Peyer's patch (tissue), 4 donors: ENCODE measurements at places on chromosomes 3 and 15. TPM values are rescaled to one million over a fixed set of nuclear protein-coding genes. Genes with fewer than 3 reads are reported as not detected.
A peak's percentile ranks its signal among the peaks of the same experiment; 100 is the strongest.

ITIH1 gene
- total RNA-seq, result not detected

DNA sequence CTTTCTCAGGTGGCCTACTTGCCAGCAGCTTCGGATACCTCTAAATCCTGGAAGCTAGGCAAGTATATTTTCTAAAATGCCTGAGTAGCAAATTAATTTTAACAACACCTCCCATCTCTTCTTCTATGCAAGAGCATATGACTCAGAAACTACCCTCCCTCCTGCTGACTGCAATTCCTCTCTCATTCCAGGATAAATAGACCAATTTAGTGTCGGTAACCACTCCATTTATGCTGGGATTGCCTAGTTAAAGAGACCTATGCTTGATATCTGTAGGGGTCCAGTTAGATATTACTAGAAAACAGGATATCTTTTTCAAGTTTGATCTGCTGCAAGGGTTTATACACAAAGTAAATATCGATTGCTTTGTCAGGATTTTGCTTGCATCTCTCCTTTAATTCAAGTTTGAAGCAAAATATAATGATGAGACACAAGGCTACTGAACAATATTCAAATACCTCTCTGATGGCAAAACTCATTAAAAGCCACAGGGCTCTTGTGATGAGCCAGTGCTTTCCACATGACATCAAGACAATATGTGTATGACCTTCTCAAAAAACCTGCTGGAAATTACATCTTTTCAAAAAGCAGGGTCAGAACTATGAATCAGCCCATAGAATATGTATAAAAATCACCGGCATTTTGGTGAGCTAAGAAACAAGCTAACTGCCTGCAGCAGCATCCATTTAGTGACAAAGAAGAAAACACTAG is 491.6 kb upstream of the NECTIN3 start:
- no peaks in the 10 kb centered on the region for H3K27me3 ChIP-seq
- no peaks in the 10 kb centered on the region for H3K36me3 ChIP-seq
- no peaks in the 10 kb centered on the region for H3K4me1 ChIP-seq
- no peak for DNase-seq
- no peak overlapping the region for H3K27ac ChIP-seq
- H3K4me3 ChIP-seq, result no peak overlapping the region

GRCh38 chr15:70604666-70605315 is 158.6 kb downstream of the UACA start:
- H3K27ac ChIP-seq, result no peak overlapping the region
- H3K4me1 ChIP-seq, result no peaks in the 10 kb centered on the region

GRCh38 chr15:87582169-87582568 is 674.4 kb downstream of the NTRK3 start:
- DNase-seq, result no peak
- no peak overlapping the region for H3K27ac ChIP-seq
- H3K27me3 ChIP-seq, result no peaks in the 10 kb centered on the region
- H3K4me3 ChIP-seq, result no peak overlapping the region
- no peaks in the 10 kb centered on the region for H3K4me1 ChIP-seq

GRCh38 chr15:66611257-66612053 is 45.7 kb upstream of the LCTL start:
- no peak for DNase-seq
- no peak overlapping the region for H3K27ac ChIP-seq
- H3K27me3 ChIP-seq, result no peaks in the 10 kb centered on the region
- no peaks in the 10 kb centered on the region for H3K4me1 ChIP-seq
- no peaks in the 10 kb centered on the region for H3K36me3 ChIP-seq
- H3K4me3 ChIP-seq, result no peak overlapping the region

CCR5 gene
- total RNA-seq, result 1.6 TPM

DNA sequence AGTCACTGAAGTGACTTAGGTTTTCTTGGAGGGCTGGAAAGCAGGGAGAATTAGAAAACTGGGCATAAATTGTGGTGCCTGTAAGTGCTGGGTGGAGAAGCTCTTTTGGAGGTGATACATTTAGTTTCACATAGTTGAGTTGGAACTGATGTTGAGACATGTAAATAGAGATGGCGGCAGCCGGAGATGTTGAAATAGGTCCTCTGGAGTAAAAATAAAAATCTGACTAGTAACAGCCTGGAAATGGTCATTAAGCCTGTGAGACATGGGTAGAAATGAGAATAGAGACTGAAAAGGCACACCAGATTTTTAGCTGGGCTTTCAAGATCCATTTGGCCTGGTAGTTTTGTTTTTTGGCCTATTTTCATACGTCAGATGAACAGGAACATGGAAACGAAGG is 2.9 kb upstream of the NIT2 start:
- peaks cover 8% of the 10 kb centered on the region for H3K36me3 ChIP-seq
- no peak for DNase-seq
- H3K4me3 ChIP-seq, result no peak overlapping the region
- H3K27me3 ChIP-seq, result no peaks in the 10 kb centered on the region
- peaks cover 9% of the 10 kb centered on the region for H3K4me1 ChIP-seq
- H3K27ac ChIP-seq, result no peak overlapping the region

DNA sequence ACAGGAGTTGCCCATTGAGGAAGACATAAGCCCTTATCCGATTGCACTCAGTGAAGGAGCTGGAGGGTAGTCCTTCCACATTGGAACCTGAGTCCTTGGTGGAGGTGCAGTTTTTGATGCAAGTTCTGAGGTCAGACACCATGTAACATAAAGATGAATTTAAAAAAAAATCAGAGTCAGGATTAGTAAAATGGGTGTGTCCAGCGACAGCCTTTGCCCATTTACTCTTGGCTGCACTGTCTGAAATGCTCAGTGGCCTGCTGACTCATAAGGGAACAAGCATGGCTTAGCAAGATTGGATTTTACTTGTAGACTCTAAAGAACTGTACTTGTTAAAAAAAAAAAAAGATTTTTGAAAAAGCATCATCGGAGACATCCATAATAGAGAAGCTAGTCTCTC is 241.1 kb upstream of the TOPAZ1 start:
- H3K4me3 ChIP-seq, result no peak overlapping the region
- peaks cover 15% of the 10 kb centered on the region for H3K4me1 ChIP-seq
- H3K27ac ChIP-seq, result no peak overlapping the region
- peaks cover 43% of the 10 kb centered on the region for H3K27me3 ChIP-seq
- no peak for DNase-seq

DUOXA2 gene
- total RNA-seq, result not detected

GRCh38 chr3:73080216-73080966 is 18.9 kb downstream of the EBLN2 start:
- no peaks in the 10 kb centered on the region for H3K4me1 ChIP-seq
- no peak overlapping the region for H3K27ac ChIP-seq
- no peaks in the 10 kb centered on the region for H3K36me3 ChIP-seq
- H3K27me3 ChIP-seq, result no peaks in the 10 kb centered on the region

DNA sequence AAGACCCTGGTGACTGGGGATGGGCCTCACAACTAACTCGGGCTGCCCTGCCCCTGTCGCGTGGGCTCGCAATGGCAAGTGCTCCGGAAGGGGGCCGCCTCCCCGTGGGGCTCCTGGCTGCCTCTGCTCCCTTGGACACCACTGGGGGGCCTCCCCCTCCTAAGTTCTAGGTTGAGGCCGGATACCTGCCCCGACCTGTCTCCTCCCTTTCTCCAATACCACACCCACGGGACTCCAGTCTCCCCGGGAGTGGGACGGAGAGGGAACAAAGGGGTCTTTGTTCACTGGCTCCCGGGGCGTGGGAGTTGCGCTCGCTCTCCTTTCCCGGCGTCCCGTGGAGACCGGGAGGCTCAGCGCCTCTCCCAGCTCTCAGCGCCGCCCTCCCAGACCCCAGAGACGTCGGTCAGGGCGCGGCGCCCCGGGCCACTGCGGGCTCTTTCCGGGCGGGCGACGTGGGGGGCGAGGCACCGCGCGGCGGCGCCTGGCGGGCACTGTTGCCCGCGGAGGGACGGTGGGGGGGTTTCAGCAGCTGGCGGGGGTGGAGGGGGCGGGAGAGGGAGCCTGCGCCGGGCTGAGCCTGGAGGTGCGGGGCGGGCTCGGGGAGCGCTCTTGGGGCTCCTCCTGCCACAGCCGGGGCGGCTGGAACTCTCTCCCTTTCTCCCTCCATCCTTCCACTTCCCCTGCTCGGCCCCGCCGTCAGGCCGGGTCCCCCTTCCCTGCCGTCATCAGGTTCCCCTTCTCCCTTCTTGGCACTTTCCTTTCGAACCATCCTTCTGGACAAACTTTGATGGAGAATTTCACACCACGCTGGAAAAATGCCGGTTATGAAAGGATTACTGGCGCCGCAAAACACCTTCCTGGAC is at the start of gene KCNH8:
Gene KCNH8, plus strand, starts transcription at position 606 of the 863 bp plus-strand sequence. Its CDS starts 210 bp downstream, at position 816.
- peak within 1 kb of the TSS; percentile 59 for H3K27ac ChIP-seq
- H3K36me3 ChIP-seq, result no peaks in the 10 kb centered on the region
- no peaks in the 10 kb centered on the region for H3K4me1 ChIP-seq
- peak within 1 kb of the TSS; percentile 64 for H3K4me3 ChIP-seq
- peak; percentile 60 for DNase-seq

PLA1A gene
- total RNA-seq, result 0.85 TPM

GRCh38 chr3:108588601-108589000 is 637 bp downstream of the CIP2A start:
- peak overlapping the region; percentile 68 for H3K4me3 ChIP-seq
- no peaks in the 10 kb centered on the region for H3K36me3 ChIP-seq
- no peaks in the 10 kb centered on the region for H3K4me1 ChIP-seq

LRRC34 gene
- total RNA-seq, result 0.35 TPM

DNA sequence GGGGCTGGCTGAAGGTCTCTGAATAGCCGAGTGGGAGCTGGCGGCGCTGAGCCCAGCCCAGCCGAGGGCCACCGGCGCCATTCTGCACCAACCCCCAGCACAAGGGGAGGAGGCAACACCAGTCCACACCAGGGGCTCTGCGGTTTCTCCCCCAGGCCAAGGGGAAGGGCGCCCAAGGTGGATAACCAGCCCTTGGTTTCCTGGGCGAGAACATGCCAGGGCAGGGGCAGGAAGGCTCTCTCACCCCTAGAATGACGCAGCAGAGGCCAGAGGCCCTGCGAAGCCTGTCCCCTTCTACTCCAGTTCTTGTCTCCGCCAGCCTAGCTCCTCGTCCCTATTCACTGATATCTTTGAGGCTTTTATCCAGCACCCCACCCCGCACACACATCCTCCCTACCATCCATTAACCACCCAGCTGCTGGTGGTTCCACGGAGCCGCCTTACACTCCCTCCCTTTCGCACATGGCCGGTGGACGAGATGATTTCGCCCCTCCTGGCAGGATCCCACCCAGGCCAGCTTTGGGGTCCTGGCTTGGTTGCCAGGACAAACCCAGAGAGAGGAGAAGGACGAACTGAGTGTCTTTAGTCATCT is 1.3 kb downstream of the RBPMS2 start:
- no peaks in the 10 kb centered on the region for H3K27me3 ChIP-seq
- H3K4me1 ChIP-seq, result no peaks in the 10 kb centered on the region
- no peak for DNase-seq
- peak overlapping the region; percentile 89 for H3K27ac ChIP-seq

GRCh38 chr3:9934235-9934621 is 594 bp downstream of the CRELD1 start:
- peak overlapping the region; percentile 93 for H3K27ac ChIP-seq
- H3K4me3 ChIP-seq, result peak overlapping the region; percentile 79
- peak; percentile 40 for DNase-seq
- no peaks in the 10 kb centered on the region for H3K27me3 ChIP-seq
- peaks cover 21% of the 10 kb centered on the region for H3K36me3 ChIP-seq

GRCh38 chr3:142117056-142117851 is 32.1 kb downstream of the TFDP2 start:
- DNase-seq, result no peak
- no peaks in the 10 kb centered on the region for H3K27me3 ChIP-seq
- H3K4me3 ChIP-seq, result no peak overlapping the region
- H3K27ac ChIP-seq, result no peak overlapping the region
- H3K4me1 ChIP-seq, result no peaks in the 10 kb centered on the region

DNA sequence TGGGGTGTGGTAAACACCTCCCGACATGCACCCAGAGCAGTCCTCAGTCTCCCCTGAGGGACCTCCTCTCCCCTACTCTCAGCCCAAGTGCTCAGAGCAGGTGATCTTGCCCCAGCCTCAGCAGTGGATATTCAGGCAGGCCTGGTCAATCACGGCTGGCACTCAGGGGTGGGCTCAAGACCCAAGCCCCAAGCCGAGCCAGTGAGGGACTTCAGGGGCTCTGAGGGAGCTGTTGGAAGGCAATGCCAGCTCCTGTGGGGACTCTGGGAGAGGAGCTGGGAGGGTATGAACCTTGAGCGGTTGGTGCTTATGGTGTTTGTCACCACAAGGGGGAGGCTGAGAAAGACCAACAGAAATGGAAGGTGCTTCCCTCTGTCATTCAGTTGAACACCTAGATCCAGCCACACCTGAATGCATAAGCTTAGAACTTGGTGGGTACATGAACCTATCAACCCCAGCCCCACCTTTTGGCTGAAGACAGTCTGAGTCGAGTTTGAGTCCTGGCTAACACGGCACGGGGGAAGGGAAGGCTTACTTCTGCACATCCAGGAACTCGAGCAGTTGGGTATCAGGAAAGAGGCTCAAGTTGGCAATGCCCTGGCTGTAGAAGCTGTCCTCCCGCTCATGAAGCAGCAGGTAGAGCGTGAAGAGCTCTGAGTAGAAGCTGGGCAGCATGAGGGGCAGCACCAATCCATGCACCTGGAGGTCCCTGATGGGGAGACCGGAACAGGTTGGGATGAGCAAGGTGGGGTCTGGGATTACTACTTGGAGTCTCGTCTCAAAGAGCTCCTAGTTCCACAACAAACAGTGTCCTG is 19.2 kb downstream of the ALS2CL start:
- no peaks in the 10 kb centered on the region for H3K4me1 ChIP-seq
- H3K27ac ChIP-seq, result no peak overlapping the region
- DNase-seq, result peak; percentile 19
- no peak overlapping the region for H3K4me3 ChIP-seq

DNA sequence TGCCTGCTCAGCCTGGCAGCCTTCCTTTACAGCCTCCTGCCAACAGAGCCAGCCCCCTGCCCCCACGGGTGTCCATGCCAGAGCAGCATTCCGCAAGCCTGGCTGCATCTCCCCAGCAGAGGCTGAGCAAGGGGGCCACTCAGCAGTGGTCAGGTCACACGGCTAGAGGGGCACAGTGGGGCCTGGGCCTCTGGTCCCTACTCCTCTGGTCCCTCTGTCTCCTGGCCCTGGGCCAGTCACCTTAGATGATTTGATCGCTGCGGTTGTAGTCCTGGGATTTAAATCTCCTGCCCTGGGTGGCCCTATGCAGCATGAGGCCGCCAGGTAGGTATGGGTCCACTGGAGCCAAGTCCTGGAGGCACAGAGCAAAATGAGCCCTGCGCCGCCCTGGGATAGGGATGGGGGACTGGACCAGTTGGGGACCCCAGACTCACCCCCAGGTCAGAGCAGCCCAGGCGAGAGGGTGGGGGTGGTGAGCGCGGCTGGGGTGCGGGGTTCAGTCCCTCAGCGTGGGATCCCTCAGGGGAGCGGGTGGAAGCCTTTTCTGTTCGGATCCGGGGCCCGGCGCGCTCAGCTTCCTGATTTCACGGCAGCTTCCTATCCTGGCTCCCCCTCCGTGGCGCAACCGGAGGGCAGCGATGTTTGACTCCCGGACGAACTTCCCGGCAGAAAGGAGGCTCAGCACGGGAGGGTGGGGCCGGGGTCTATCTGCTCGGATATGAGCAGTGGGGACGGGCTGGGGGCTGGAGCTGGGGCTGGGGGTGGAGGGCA is at the start of gene ZBTB47:
Gene ZBTB47, plus strand, starts transcription at position 138 of the 771 bp plus-strand sequence. CDS start 4,659 bp downstream, outside the sequence.
- H3K36me3 ChIP-seq, result no peaks in the 10 kb centered on the region
- no peaks in the 10 kb centered on the region for H3K27me3 ChIP-seq
- peaks cover 5% of the 10 kb centered on the region for H3K4me1 ChIP-seq
- peak within 1 kb of the TSS; percentile 84 for H3K27ac ChIP-seq

ISLR2 gene
- total RNA-seq, result 0.94 TPM
